ENCODE measurements at places on chromosomes 16 and 17.
A peak's percentile ranks its signal among the peaks of the same experiment; 100 is the strongest.

GRCh38 chr16:30731411-30731810 is 16.8 kb upstream of the PHKG2 start:
- peak; percentile 31 for DNase-seq

DNA sequence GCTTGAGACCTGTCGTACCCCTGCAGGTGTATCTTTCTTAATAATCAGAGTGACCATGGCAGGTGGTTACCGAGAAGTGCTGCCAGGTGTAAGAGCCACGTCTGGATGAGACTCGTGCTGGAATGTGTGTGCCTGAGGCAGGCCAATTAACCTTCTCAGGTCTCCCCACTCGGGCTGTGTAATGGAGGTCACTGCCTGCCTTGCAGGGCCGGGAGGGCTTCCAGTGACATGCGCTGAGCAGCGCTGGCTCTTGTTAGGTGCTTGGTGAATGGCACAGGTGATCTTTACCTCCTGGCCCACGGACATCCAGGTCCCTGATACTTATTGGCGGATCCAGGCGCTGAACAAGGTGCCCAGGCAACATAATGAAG is 4.6 kb upstream of the GSE1 start:
- DNase-seq = no peak

- DNase-seq = no peak
Observed at GRCh38 chr17:6497496-6498221, 53.4 kb downstream of the PIMREG start.

DNA sequence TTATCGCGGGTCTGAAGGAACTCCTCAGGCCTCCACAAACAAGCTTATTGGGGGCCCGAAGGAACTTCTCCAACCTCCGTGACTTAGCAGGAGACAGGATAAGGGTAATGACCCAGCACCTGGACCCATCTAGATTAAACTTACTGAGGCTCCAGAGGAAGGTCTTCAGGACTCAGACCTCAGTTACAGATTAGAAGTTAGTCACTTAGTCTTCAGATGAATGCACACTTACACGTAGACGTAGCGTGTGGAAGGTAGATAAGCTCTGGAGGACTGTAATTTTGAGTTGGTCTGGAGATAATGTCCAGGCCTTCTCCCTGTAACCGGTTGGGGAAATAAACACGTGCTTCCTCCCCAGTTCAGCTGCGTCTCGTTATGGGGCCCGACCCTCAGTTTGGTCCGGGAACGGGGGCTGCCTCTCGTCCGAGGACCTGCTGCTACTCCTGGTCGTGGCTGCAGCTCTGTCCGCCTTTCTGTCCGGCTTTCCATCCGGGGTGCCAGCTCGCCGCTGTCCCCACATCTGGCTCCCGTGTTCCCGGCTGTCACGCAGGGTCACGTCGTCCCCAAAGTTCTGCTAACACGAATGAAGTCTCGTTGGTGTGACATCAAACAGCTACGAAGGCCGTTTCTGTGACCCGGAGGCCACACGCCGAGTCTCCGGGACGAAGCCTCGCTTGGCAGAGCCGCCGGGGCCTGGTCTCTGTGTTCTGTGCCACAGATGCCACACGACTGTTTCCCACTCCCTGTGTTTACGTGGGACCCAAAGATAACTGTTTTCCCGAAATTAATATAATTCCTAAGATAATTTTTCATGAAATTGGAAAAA is 11.8 kb upstream of the SECTM1 start:
- no peak for DNase-seq

DNA sequence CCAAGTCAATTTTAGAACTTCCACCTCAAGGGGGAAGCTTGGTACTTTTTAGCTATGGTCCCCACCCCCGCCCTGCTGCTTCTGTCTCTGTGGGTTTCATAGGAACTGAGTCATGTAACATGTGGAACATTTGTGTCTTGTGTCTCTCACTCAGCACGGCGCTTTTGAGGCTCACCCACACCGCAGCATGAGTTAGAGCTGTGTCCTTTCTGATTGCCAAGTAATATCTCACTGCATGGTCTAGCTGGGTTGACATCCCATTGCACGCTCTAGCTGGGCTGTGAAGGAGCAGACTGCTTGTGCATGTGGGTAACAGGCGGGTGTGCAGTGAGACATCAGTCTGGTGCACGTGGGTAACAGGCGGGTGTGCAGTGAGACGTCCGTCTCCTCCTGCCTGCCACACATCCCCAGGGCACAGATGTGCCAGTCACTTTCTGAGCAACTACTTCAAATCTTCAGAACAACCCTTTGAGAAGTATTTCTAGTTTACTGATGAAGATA is 26.4 kb upstream of the SLC7A5 start:
- DNase-seq = peak; percentile 87

DNA sequence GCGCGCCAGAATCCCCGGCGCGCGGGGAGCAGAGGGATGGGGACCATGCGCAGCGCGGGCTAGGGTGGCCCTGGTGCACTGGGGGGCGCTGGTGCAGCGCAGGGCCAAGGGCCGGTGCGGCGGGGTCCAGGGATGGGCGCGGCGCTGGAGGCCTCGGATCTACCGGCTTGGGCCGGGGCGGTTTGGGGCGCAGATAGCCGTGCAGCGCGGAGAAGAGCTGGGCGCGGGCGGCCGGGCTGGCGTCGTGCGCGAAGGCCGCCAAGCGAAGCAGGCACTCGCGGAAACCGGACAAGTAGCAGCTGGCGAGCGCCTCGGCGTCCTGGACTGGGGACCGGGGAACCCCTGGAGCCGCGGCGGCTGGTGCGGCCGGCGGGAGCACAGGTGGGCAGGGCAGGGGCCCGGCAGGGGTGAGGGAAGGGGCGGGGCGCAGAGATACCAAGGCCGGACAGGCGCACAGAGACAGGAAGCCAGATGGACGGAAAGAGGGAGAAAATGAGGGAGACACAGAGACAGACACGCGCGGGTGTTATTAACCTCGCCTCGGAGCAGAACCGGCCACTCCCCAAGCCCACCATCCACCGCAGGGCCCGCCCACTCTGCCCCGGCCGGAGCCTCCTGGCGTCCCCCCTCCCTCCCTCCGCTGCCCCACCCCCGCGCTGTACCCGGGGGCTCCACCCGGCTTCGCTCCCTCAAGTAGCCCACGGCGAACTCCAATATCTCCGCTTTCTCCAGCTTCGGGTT is 2.1 kb downstream of the HES7 start:
- peak; percentile 86 for DNase-seq

- DNase-seq = peak; percentile 75
Observed at GRCh38 chr17:3004150-3004801, 59.1 kb downstream of the OR1D5 start.

DNA sequence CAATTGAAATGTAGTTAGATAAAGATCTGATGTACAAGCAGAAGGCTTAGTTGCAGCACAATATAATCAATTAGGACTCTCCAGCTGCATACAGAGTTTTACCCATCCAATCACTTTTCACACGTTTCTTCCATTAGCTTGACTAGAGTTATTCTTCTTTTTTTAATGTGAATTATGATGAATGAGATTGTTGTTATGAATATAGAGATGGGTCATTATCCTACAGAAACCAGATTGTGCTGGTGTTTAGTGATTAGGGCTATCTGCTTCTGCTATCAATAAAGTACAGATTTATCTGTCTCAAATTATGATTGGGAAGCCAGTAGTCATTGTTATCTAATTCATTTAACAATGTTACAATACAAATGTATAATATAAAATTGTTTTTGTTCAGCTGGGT is 221.4 kb upstream of the TBX2 start:
- no peak for DNase-seq

DNA sequence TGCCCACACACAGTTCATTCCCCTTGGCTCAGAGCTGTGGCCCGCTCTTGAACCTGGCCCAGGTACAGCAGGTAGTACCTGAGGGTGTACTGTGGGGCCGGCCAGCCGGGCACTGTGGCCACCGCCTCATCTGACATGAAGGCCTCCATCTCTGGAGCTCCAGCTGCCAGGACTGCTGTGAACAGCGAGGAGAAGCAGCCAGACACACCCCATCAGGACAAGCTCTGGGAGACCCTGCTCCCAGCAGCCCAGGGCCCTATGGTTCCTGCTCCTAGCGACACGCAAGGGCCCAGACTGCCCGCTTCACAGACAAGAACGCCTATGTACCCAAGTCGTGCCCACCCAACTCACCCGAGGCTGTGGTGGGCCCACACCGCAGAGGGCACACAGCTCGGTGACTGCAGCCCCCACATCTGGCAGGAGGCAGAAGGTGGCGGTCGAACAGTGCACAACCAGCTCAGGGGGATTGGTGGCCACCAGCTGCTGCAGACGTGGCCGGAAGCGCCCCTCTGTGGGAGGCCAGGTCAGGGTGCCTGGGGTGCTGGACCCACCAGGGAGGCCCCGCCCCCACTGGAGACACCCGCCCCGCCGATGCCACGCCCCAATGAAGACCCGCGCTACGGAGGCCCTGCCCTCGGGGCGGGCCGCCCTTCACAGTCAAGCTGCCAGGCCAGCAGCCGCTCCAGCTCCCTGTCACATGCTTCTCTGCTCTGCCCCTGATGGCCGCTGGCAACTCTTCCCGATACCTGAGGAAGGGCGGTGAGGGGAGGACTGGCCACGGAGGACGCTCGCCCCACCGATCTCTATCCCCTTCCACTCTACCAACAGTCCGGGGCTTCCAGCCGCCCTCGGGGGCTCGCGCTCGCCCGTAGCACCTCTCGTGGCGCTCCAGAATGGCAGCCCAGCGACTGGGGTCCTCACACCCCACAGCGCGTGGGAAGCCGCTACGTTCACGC is 1.1 kb upstream of the STUB1 start:
- peak; percentile 66 for DNase-seq

DNA sequence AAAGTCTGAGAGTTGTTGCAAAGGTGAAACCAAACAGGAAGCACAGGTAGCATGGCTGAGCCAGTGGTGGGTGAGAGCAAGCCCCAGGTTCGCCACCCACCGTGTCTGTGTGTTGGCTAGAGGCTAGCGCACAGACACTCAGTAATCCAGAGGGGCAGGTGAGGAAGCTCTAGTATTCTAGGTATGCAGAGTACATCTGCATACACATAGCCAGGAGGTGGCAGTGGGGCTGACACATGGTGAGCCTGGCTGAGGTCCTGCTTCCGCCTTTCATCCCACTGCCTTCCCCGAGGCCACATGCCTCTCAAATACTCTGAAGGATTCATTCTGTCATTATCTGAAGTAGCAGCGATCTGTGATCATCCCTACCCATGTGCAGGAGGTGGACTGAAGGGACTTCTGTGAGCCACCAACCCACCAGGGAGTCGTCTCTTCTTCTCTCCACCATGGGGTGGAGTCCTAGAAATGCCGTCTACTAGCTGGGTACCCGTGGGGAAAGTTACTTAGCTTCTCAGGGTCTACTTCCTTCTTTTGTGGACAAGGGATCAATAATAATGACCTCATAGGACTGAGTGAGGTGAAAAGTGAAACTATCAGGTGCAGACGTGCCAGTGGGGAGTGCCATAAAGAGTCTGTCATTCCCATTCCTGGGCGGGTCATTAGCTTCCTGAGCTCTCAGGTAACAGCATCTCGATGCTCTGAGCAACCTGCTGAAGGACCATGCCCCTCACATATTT is 36.0 kb upstream of the ICAM2 start:
- DNase-seq = peak; percentile 69

DNA sequence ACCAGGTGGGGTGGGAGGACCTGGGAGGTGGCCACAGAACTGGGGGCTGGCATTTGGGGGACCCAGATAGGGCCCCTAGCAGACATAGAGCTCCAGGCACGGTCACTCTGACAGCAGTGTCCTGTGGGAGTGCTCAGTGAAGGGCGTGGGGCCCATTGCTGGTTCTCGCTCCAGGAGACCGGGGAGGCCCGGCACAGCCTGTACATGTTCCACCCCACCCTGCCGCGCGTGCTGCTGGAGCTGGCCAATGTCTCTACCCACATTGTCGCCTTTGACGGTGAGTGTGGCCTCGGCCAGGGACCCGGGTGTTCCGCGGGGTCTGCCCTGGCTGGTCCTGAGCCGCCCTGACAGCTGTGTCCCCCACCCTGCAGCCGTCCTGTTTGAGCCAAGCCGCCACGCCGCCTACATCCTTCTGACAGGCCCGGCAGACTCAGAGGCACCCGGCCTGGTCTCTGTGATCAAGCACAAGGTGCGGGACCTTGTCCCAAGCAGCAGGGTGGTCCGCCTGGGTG is 11.2 kb downstream of the RGS11 start:
- DNase-seq = no peak

Data from GM12865 (cell line).